ENCODE measurements at places on chromosomes 12 and 14.

DNA sequence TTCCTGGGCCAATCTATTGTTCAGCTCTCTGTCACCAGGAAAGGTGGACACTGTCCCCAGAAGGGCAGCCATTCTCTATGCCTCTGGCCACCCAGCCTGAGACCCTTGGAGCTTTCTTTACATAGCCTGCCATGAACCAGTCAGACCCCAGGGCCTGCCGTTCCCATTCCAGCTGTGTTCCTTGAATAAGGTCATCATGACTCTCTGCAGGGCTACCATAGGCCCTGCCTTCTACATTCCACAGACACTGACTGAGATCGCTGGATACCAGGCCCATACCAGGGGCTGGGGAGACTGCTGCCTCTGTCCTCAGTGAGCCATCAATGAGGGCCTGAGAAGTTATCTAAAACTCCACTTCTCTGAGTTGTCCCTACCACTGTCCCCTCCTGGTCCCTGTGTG is 75.5 kb downstream of the SYNE3 start:
- no peak for DNase-seq

- no peak for DNase-seq
Measured at GRCh38 chr14:59313144-59313651, 124.7 kb downstream of the DAAM1 start.

DNA sequence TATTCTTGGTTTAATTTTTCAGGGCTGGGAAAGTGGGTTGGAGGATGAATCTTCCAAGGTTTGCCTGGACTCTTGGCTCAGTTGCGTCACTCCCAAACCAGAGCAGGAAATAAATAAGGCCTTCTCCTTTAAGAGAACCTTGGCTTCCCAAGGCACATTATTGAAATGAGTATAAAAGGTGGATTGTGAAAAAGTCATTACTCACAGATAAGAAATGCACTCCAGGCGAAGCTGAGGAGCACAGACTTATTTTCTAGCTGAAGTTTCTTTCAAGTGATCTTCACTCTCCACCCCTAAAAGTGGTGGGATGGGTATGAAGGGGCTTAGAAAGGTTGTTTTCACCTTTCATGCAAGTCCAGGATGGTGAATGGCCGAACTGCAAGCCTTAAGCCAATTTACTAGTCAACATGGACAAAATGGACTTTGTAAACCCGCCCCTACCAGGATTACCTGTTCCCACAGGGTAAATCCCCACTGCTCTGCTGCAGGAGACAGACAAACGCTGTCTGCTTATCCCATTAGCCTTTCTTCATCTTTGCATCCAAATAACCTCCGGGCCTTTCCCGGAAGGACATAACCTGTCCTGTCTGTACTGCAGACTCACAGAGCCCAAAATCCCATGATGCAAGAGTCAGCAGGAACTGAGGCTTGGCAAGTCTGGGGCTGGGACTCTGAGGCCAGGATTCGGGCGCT is 207.6 kb downstream of the BCL11B start:
- DNase-seq, result no peak

DNA sequence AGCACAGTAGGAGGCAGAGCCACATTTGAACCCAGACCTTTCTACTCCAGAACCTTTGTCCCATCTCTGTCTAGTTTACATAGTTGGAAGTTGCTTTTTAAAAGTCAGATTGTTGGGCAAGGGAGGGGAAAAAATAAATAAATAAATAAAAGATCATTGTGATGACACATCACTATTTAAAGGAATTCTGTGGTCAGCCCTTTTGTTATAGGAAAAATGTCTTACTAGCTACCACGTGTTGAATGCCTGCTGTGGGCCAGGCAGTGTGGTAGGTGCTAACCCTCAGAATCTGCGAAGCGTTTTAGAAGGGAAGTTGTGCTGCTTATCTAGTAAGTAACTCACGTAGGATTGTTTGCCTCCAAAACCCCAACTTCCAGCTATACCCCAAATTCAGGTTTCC is 62.3 kb downstream of the BHLHE41 start:
- DNase-seq, result no peak

GRCh38 chr14:34665785-34666435 is 36.0 kb upstream of the SNX6 start:
- no peak for DNase-seq

GRCh38 chr14:102027951-102028350 is 58.9 kb downstream of the HSP90AA1 start:
- no peak for DNase-seq

- DNase-seq, result no peak
Measured at GRCh38 chr12:67457136-67457535, 188.0 kb downstream of the CAND1 start.

- no peak for DNase-seq
Measured at GRCh38 chr12:12734054-12734453, 16.9 kb downstream of the CDKN1B start.

- DNase-seq, result no peak
Measured at GRCh38 chr12:46342562-46343033, 30.0 kb downstream of the SLC38A2 start.

DNA sequence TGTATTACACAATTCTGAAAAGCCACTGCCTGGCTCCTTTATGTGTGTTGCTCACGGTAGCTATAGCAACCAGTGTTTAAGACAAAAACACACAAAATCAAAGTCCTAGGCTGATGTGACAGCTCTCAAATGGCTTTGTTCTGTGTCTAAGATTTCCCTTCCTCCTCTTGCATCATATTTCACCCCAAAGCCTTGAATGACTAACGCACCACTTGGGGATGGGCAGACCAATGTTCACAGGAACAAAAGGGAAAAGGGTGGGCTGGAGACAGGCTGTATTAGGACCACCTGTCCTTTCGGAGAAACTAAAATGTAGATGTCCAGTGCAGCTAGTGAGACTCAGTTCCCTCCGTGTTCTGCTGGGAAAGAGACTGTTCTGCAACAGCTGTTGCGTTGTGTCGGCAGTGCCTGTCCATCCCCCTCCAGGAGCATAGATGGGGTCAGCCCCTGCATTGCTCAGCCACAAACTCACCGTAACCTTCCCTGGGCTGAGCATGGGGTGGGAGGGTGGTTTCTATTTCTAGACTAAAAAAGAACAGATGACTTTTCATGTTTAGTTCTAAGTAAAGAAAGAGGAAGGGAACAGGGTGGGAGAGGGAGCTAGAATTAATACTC is 26.8 kb upstream of the DAAM1 start:
- no peak for DNase-seq

GRCh38 chr12:110677206-110677911 is 11.6 kb downstream of the HVCN1 start:
- no peak for DNase-seq

DNA sequence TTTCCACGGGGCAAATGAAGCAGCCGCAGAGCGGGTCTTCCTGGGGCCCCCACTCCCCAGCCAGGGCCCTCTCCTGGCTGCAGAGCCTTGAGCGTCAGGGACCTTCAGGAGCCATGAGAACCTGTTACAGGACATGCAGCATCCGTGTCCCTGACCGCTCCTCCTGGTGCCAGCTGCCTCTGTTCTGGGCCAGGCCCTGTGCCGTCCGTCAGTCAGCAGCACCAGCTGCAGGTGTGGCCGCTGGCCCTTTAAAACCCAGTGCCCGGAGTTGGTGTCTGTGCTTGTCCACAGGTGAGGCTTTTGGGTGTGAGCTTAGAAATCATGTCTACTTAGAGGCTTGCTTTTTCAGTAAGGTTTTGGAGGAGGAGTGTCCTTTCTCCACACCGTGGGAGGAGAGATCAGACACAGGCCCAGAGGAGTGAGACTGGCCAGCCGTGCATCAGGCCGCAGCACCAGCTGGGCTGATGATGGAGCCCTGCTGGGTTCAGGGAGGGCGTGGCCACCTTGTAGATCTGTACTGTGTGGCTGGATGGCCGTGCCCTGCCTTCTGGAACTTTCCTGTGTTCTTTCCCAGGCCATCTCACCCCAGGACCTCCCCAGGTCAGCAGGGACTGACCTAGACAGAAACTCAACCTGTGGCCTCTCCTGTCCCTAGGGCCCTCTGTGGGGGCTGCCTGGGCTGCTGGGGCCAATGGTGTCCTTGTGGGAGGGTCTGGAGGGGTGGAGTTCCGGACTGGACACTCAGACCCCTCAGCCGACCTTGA is 27.1 kb downstream of the AACS start:
- no peak for DNase-seq

DNA sequence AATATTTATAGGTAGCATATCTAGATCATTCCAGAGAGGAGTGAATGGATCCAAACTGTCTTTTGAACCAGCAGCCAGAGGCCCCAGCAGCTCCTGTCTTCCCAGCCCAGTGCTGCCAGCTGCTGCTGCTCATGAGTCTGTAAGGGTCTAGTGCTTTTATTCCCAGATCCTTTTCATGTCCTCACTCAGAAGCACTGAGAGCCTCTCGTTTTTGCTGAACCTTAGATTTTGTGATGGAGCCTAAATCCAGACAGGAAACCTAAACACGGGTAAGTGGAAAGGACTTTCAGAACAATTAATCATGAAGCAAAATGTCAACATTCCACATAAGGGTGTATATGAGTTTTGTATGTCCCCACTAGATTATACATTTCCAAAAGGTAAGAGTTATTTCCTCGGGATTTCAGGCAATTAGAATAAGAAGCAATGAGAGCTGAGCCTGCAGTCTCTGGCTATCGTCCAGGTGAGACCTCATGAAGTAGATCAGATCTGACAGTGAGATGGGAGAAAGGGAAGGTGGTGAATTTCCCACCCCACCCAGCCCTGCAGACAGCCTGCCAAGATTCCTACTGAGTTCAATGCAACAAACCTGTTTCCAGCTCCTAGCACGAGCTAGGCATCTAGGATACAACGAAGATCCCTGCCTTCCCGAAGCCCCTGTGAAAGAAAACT is 84.4 kb downstream of the NINJ2 start:
- no peak for DNase-seq

DNA sequence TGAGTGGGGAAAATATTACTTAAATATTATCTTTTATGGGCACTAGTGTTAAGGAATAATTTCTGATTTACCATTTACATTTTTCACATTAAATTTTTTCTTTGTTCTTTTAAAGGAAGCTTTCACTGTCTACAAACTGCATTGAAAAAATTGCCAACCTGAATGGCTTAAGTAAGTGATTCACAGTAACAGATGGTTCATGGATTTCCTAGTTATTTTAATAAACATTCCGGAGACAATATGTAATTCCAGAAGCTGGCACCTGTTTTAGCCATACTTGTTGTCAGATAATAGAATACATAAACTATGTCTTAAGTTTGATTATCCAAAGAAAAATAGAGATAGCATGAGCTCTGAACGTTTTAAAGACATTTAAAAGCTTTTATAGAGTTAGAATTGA is 17.1 kb downstream of the DNAL1 start:
- DNase-seq, result no peak
